ENCODE measurements at places on chromosomes 5 and 9. TPM values are rescaled to one million over a fixed set of nuclear protein-coding genes. Genes with fewer than 3 reads are reported as not detected.

SMIM3 gene
- total RNA-seq = 24.5 TPM

MCTP1 gene
- total RNA-seq = not detected

DNA sequence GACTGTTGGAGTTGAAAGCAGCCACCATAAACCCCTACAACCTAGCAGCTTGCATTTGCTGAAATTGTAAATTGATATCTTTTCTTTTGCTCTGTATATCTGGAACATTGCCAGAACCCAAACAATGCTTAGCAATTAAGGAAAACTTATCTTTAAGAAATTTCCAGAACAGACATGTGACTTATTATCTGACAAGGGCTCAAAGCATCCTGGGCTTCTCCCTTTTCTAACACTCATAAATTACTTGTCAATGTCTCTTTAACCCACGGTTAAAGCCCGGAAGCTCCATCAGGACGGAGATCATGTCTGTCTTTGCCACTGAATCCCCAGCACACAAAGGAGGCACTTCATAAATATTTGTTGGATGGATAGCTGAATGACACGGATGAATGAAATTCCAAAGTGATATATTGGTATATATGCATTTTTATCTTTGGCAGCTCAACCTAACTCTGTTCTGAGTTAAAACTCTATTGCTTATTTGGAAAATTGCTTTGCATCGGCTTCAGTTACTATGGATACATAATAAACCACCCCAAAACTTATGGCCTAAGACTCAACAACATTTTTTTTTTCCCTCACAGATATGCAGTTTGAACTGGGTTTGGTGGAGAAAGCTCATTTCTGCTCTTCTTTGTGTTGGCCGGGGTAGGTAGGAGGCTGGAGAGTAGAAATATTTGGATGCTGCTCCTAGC is 103.1 kb upstream of the CLINT1 start:
- DNase-seq = no peak

SOWAHA gene
- total RNA-seq = 0.28 TPM

GRCh38 chr5:36854402-36855140 is 22.0 kb upstream of the NIPBL start:
- no peak for DNase-seq

SPATA24 gene
- total RNA-seq = 4.7 TPM

CCNI2 gene
- 7.7 TPM for total RNA-seq

Data from activated T-helper 2 cell treated with anti-CD3 and anti-CD28 coated beads, Interferon-gamma antibody, Interleukin-2, Interleukin-4, amounts not matched to agents 10 μg/mL and 5 μg/mL and 100 μg/mL, durations not matched to agents 14 hours and 24 hours and 36 hours (primary cell).